H54 (cell line): ENCODE measurements at places on chromosomes 4 and X.

DNA sequence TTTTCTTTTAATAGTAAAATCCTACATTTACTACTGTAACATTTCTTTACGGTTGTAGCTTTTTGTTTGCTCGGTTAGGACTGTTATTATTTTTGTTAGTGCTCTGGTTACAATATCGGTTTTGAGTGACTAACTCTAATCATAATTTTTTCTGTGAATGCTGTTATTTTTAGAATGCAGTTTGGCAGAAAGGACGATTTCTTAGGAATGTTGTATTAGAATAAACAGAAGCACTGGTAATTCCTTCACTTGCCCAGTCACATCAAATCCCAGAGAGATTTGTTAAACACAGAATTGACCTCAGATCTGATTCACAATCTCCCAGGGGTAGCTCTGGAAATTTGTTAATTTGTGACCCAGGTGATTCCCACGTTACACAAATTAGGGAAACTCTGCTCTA, 21.7 kb downstream of the DDIT4L start:
- no peak for DNase-seq

DNA sequence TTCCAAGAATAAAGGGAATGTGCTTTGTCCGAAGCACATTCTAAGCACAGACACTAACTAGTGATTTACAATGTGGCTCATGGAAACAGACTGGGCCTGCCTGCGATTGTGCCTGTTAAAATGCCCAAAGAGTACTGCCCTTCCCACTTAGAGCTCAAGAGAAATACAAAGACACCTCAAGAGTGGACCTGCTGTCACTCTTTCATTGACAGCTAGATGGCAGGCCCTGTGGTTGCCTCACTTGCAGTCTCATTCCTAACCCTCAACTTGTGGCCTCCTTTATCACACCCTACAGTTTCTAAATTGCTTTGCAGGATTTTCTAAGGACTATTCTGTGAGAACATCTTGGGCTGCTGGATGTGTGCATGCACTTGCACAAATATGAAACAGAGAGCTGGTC, 331.0 kb upstream of the EMCN start:
- no peak for DNase-seq

- no peak for DNase-seq
Observed at GRCh38 chrX:10574663-10575062, 45.7 kb downstream of the MID1 start.

GRCh38 chr4:63106600-63106999, 1302.7 kb downstream of the TECRL start:
- DNase-seq = no peak

GRCh38 chr4:139301821-139302611, at the start of gene NDUFC1:
TSS of gene NDUFC1 (minus strand) at chr4:139302477. CDS start at chr4:139295798, 6,679 bp downstream.
- no peak for DNase-seq
